ENCODE measurements at places on chromosomes 1 and 21.

- DNase-seq, result no peak
These were observed 119.7 kb downstream of the UCHL5 start for GRCh38 chr1:192939440-192939839.

DNA sequence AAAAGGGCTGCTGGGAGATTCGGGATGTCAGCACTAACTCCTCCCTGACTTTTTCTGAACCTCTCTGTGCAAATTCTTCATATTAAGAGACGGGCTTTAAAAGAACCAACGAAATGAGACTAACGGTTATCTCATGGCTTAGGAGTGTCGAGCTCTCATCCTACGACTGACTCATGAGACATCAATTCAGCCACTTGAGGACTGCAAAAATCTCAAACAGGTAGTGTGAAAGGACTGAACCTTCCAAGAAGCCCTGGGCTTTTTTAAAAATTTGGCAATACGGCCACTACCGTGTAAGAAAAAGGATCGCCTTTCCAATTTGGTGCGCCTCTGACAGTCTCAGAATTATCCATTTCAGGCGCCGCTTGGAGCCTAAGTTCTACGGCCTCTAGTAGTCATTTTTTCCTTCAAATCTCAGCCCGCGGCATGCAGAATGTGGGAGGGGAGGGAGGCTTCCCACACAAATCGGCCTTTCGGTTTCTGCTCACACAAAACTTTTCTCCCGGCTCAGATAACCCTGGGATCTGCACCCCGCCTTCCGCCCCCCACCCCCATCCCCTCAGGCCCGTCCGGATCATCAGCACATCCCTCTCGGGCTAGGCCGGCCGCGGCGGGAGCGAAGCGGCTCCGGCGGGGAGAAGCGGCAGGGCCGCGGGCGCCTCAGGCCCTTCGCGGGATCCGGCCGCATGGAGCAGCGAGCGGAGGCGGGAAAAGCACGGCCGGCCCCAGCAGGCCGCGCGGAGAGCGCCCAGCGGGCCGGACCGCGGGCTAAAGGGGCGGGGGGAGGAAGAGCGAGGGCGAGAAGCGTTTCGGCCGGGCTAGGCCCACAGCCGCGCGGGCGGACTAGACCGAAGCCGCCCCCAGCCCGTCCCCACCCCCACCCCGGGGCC is 618 bp downstream of the HNRNPR start:
- DNase-seq, result peak; percentile 22

- DNase-seq, result no peak
These were observed 2.7 kb downstream of the BCAN start for GRCh38 chr1:156644640-156645039.

DNA sequence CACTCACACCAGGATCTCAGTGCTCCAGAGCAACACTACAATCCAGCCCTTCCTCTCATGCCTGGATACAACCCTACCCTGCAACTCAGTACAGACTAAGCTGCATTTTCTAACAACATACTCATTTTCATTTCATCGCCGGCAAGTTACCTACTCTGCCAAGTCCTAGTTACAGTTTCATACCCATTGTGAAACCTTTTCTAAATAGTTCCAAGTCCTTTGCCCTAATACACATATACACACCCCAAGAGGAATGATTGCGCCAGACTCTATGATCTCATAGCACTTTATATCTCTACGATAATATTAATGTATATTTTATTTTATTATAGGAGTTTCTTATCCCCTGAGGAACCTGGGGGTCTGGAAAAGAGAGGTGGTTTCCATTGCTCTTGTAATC is 122.4 kb downstream of the LMX1A start:
- no peak for DNase-seq

GRCh38 chr1:198531891-198532290 is 8.6 kb downstream of the ATP6V1G3 start:
- no peak for DNase-seq

GRCh38 chr21:46273341-46273740 is 12.1 kb downstream of the MCM3AP start:
- no peak for DNase-seq

DNA sequence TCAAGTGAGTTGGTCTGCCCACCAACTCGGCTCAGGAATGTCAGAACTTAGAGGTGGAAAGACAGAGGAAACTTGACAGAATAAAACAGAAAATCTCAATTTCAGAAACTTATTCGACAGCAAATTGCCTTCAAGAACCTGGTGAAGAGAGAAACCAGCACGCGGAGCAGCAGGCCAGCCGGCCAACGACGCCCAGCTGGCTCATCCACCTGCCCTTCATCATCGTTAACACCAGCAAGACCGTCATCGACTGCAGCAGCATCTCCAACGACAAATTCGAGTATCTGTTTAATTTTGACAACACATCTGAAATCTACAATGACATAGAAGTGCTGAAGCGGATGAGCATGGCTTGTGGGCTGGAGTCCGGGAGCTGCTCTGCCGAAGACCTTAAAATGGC is 350.8 kb upstream of the CAMK1G start:
- no peak for DNase-seq

GRCh38 chr1:150530491-150531159 is 15.1 kb downstream of the FALEC start:
- no peak for DNase-seq

GRCh38 chr1:18230840-18231239 is 123.2 kb downstream of the IGSF21 start:
- DNase-seq, result no peak

- DNase-seq, result no peak
These were observed 23.0 kb upstream of the KCNJ6 start for GRCh38 chr21:37939251-37939650.

DNA sequence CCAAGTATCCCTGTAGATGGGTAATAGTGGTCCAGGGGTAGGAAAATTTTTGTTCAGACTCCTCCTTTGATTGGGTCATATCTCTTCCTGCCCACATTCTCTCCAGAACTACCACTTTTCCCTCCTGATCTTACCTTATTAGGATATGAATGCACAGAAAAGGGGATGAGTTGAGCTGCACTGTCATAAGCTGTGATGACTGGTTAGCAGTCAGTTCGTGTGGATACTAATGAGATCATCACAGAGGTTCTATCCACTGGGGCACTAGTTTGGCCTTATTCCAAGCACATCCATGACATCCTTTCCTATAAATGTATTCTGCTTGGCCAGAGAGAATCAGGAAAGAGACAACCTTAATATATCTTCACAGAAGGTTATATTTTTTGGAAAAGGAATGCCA is 22.1 kb upstream of the TBX15 start:
- DNase-seq, result no peak

DNA sequence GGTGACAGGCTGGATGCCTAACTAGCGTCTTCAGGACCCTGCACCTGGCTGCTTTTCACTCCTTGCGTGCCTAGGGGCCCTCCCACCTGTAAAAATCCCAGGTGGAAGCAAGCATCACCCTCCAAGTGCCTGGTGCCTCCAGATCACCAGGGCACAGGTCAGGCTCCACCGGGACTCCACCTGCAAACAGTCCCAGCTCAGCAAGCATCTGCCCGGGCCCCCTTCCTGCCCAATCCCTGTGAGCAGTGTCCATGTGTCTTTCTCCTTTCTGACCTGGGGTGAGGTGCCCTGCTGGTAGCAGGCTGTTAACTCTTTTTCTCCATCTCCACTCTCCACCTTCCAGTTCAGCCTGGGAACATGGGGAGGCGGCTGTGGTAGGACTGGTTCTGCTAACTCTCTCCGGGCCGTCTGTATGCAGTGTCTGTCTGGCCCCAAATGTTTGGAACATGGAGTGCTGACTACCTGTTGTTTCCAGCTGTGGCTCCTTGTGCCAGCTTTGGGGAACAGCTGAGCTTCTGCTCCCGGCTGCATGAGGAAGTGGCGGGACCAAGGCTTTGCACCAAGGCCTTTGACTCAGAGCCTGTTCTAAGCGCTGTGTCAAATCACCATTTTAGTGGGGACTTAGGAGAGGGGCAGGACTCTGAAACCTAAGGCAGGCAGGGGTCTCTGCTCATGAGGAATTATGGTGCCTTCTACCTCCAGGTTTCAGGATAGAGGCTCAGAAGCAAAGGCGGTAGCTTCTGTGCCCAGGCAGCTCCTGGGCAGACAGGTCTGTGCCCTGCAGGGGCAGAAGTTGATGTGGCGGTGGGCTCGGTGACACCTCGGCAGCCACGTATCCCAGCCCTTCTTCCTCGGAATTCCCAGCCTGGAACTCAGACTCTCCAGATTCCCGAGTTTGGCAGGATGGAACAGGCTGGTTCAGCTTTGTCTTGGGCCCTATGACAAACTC is 5.5 kb downstream of the GPR137B start:
- DNase-seq, result no peak

DNA sequence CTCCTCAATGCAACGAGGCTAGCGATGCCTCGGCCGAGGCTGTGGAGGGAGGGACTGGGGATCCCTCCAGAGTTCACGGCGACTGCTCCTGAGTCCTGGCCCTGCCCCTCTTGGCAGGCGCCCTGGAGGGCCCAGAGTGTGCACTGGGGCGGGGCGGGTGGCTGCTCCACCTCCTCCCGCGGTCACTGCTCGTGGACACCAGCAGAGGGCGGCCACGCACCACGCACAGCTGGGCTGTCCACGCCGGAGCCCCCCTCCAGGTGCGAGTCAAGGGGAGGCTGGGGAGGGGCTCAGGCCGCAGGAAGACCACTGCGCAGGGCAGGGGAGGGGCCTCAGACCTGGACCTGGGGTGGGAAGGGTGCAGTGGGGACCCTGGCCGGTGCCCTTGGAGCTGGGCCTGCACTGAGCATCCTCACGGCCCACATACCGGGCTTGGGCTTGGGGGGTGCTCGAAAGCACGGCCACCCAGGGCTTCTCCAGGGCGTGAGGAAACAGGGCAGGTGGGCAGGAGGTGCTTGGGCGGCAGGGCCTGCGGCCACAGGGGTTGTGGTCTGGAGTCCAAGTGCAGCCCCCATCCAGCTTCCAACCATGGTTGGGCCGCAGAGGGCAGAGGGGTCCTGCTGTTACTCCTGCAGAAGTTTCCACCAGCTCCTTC is 20.6 kb upstream of the TTC34 start:
- peak; percentile 59 for DNase-seq

DNA sequence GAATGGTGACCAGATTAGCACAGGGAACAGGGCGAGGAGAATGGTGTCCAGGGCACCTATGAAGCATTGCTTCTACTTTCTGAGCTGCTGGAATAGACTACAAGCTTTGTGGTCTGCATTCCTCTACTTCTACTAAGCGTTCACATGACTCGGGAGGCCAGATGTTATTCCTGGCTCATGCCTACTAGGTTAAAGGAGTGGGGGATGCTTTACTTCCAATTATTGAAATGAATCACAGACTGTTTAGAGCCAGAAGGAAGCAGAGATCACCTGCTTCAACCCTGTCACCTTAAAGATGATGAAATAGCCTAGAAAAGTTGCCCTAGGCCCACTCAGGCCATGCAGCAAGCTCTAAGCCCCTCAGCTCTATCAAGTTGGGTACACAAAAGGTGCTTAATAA is 633.5 kb downstream of the KIF26B start:
- DNase-seq, result no peak

- DNase-seq, result no peak
These were observed 31.2 kb downstream of the SDC3 start for GRCh38 chr1:30877205-30877912.

GRCh38 chr1:64877151-64877550 is 89.2 kb downstream of the JAK1 start:
- DNase-seq, result no peak

- peak; percentile 4 for DNase-seq
These were observed 148.4 kb upstream of the MAP1LC3C start for GRCh38 chr1:242147096-242147976.

- no peak for DNase-seq
These were observed 24.4 kb downstream of the OR10R2 start for GRCh38 chr1:158496374-158496773.

GRCh38 chr1:19504796-19505692 is 19.7 kb upstream of the CAPZB start:
- DNase-seq, result no peak

- no peak for DNase-seq
These were observed 70.6 kb upstream of the DYNLT5 start for GRCh38 chr1:66681686-66682085.

GRCh38 chr1:203153051-203153988 is 22.3 kb downstream of the MYBPH start:
- no peak for DNase-seq

DNA sequence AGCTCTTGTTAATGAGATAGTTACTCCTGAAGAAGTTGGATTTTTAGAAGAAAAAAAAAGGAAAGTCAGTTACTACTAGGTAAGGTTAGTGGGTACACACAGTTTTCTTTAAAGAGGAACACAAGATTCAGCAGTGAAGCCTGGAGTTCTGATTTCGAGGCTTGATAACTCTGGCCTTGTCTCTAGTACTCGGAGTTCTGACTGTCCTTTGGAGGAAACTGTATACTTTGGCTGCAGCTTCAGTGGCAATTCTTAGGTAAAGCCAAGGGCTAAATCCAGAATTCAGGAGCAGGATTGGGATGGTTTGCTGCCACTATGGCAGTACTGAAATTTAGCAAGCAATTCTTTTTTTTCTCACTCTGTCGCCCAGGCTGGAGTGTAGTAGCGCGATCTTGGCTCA is 9.2 kb downstream of the ACADM start:
- no peak for DNase-seq

- no peak for DNase-seq
These were observed 466.4 kb downstream of the NPHP4 start for GRCh38 chr1:5525597-5526384.

- no peak for DNase-seq
These were observed 52.0 kb upstream of the RGS2 start for GRCh38 chr1:192756847-192757246.

- DNase-seq, result no peak
These were observed 42.4 kb upstream of the LRRC8C start for GRCh38 chr1:89590341-89591080.

- peak; percentile 5 for DNase-seq
These were observed 12.7 kb downstream of the INSL5 start for GRCh38 chr1:66788231-66788939.

DNA sequence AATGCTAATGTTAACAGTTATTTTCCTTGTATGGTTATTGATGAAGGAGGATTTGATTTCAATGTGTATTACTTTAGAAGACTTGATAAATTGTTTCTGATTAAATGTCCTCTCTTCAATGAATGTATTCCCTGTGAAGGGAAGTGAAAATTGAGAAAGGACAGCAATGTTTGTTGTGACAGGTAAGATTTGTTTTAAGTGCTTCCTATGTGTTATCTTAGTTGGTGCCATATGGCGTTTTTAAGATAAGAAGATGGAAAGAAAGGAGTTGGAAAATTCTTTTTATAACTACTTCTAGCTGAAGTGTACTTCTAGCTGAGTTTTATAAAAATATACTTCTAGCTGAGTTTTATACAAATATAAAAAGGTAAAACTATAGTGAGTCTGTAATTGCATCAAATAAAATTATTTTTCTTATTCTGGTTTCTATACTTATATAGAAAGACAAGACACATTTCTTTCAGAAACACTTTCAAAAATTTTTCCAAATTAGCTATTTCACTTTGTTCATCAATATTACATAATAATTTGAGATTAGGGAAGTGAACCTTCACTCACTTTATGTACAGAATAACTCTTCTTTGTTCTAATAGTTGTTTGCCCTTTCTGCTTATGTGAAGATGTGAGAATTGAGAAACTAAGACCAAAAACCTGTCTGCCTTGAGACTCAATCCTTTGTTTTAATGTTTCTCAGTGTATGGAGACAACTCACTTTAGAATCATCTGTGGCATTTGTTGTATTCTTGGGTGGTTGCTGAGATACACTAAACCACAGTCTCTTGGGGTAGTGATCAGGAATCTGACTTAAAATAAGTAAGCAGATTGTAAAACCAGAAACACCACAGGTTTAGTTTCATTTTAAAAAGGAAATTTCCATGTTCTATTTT is 382.9 kb upstream of the B3GALT2 start:
- DNase-seq, result no peak

Data from naive thymus-derived CD8-positive, alpha-beta T cell (primary cell).